Aorta (tissue), 5 donors: ENCODE measurements at places on chromosomes 12 and 14. TPM values are rescaled to one million over a fixed set of nuclear protein-coding genes. Genes with fewer than 3 reads are reported as not detected.

Gene TAS2R9
- total RNA-seq: not detected

- DNase-seq: no peak
Measured at GRCh38 chr12:116471544-116471943, 87.6 kb upstream of the MAP1LC3B2 start.

DNA sequence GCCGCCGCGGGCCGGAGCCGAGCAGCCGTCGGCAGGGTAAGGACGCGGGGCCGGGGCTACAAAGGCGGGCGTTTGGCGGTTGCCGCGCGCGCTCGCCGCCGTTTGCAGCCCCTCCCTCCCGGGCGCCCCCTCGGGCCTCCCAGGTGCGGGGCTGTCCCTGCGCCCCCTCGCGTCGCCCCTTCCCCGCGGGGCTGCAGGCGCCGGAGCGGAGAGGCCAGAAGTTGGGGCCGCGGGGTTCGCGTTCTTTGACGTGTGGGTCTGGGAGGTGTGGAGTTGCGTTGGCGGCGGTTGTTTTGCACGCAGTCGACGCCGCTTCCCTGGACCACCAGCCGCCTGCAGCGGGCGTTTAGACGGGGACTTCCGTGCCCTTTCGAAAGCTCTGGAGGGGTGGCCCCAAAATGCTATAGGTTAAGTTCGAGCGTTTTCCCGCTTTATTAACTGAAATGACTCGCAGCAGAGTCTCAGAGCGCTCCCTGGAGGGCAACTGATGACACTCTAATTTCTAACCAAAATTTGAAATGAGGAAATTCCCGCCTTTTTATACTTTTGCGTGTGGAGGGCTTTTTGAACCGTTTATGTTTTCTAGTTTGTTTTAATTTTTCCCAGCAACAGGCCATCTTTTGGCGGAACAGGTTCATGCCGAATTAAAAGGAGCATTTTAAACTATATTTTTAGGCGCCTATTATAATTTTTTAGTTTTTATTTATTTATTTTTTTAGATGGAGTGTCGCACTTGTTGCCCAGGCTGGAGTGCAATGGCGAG, 902 bp downstream of the TMPO start:
- DNase-seq: peak; percentile 82

Gene ASCL1
- total RNA-seq: not detected

DNA sequence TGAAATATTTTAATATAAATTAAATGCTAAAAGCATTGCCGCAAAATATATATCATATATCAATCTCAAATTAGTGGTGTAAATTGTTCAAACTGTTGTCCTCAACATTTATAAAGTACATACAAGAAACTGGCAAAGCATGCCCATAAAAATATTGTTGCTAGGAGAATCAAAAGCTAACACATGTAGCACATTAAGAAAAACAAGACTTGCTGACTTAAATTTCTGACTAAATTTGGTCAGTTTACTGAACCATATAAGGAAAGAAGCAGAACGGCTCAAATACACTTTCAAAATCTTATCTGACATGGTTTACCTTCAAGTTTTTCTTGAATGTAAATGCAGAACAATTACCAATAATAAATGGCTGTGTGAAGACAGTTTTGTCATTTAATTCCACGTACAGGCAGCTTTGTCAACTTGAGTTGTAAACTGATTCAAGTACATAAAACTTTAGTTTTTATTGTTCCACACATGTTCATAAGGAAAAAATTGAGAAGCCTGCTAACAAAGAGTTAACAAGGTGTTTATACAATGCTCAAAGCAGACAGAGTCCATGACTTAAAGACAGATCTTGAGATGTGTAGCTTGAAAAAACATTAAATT, 50.4 kb downstream of the PPP1R12A start:
- no peak for DNase-seq

DNA sequence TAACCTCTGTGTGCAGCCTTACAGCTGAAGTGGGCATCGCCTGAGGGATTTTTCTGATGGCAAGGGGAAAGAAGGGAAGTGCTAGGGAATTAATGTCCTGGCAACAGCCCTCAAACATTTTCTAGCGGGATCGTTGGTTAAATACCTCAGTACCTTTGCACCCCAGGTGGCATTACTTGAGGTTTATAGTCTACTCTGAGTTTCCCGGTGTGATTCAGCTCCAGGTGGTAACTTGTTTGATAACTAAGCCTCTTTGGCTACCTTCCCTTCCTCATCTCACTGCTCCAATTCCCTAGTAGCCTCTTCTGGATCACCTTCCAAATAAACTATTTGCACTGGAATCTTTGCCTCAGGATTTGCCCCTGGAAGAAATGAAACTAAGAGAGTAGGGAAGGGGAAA, 237.0 kb upstream of the SSTR1 start:
- DNase-seq: no peak

GRCh38 chr14:104342435-104343293, 204.3 kb downstream of the KIF26A start:
- peak; percentile 70 for DNase-seq

DNA sequence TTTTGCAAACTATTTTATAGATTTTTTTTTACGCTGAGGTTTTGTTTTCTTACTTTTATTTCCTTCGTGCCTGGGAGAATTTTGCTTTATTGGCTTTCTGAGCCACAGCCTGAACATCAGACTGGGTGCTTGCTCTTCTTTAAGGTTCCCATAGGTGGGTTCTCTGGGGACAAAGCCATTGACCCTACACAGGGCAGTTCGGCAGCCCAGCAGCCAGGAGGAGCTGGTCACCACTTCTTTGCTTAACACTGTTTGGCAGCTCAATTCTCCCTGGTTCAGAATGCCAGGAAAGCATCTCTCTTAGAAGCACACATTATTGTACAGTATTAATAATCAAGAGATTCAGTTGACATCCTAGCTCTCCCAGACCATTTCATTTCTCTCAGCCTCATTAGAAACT, 140.8 kb upstream of the NEDD1 start:
- DNase-seq: no peak

- DNase-seq: no peak
Measured at GRCh38 chr14:93879362-93879983, 47.7 kb upstream of the FAM181A start.

GRCh38 chr14:33692762-33693161, 258.1 kb downstream of the EGLN3 start:
- no peak for DNase-seq

Gene PUS7L
- 12.9 TPM for total RNA-seq

DNA sequence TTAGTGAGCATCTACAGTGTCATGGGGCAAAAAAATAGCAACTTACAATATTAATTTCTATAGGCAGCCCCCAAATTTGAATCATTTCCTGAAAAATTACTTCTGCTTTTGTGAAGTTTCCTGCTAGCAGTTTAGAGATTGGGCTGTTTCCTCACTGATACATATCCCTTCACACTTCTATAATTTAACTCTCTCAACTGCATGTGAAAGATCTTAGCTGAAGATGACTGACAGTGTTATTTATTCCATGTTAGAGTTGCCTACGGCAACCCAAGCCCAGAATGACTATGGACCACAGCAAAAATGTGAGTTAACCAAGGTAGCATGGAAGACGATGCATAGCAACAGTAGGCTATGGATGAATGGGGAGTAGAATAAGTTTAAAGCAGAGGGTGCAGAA, at the start of gene KLRG1:
Gene KLRG1 (plus strand): TSS at position 134 of the 400 bp plus-strand sequence. CDS start 90 bp downstream, at position 224.
- DNase-seq: no peak

- no peak for DNase-seq
Measured at GRCh38 chr12:77339610-77340009, 274.2 kb upstream of the E2F7 start.

DNA sequence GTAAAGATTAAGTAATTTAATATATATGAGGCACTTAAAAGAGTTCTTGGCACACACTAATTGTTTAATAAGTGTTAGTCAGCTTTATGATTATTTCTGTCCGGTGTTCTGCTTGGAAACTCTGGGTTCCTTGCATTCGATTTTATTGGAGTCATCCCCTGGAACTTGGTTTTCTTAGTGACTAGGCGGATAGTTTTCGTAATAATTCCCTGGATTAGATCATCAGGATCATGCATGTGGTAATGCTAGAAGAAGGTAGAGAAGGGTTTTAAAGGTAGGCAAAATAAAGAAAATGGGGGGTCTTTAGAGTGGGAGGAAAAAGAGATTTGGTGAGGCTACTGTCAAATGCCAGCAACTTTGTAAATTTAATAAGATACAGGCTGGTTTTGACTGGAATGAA, 88.4 kb downstream of the MYF5 start:
- no peak for DNase-seq

Gene HOXC13
- not detected for total RNA-seq

Gene CIROP
- not detected for total RNA-seq

GRCh38 chr12:47385653-47386052, 305.9 kb upstream of the AMIGO2 start:
- no peak for DNase-seq

DNA sequence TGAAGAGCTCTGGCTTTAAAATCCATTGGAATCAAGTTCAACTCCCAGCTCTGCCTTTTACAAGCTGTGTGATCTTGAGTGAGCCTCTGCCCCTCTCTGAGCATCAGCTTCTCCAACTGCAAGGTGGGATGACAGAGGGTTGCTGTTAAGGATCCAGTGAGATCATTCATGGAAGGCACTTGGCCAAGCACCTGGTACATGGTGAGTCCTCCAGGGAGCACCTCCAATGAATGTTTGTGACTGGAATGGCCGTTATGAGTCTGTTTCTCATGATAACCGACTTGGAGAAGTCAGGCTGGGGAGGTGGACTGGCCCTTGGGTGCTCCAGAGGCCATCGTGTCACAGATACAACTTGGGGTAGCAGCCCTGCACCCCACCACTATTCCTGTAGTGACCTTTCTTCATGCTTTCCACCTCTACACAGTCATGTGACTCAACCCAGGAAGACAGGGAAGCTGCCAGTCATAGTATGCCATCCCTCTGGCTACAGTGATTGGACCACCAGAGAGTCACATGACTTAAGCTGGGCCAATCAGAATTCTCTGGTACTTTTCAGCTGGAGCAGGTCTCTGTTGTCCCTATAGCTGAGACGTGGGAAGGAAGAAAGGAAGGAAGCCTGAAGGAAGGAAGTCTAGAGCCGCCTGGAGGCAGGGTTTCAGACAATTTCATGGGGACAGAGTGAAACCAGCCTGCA, 146.5 kb upstream of the MYL2 start:
- no peak for DNase-seq

DNA sequence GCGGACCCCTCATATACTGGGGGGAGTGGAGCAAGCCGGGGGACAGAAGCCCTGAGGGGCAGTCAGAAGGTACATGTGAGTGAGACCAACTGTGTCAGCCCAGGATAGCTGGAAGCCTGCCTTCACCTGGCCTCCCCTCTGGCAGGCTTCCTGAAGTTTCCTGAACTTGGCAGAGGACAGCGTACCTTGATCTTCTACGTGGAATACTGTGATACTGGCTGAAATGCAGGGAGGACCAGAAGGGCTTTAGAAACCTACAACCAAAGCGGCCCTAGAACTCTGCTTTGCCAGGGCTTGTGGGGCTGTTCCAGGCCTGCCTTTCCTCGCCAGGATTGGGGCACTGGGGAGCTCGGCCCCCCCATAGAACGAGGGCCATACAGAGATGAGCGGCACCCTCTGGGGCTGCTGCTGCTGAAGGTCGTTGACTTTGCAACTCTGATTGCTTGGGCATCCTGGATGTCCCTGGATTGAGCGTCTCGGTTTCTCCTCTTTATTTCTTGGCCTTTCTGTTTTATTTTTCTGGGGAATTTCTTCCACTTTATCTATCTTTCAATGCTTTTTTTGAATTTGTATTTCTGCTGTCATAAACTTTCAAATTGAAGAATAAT, 66.5 kb downstream of the SLC25A47 start:
- DNase-seq: no peak

Gene CD163
- total RNA-seq: 229 TPM

Gene NUDT14
- 29.9 TPM for total RNA-seq

Gene TAS2R20
- total RNA-seq: 4.8 TPM

GRCh38 chr12:83172441-83172840, 485.7 kb downstream of the TMTC2 start:
- no peak for DNase-seq

- DNase-seq: no peak
Measured at GRCh38 chr12:102009796-102010195, 52.0 kb downstream of the WASHC3 start.

- no peak for DNase-seq
Measured at GRCh38 chr12:131348231-131348630, 362.7 kb upstream of the SFSWAP start.

- no peak for DNase-seq
Measured at GRCh38 chr12:32549675-32550079, 129.4 kb upstream of the DNM1L start.

DNA sequence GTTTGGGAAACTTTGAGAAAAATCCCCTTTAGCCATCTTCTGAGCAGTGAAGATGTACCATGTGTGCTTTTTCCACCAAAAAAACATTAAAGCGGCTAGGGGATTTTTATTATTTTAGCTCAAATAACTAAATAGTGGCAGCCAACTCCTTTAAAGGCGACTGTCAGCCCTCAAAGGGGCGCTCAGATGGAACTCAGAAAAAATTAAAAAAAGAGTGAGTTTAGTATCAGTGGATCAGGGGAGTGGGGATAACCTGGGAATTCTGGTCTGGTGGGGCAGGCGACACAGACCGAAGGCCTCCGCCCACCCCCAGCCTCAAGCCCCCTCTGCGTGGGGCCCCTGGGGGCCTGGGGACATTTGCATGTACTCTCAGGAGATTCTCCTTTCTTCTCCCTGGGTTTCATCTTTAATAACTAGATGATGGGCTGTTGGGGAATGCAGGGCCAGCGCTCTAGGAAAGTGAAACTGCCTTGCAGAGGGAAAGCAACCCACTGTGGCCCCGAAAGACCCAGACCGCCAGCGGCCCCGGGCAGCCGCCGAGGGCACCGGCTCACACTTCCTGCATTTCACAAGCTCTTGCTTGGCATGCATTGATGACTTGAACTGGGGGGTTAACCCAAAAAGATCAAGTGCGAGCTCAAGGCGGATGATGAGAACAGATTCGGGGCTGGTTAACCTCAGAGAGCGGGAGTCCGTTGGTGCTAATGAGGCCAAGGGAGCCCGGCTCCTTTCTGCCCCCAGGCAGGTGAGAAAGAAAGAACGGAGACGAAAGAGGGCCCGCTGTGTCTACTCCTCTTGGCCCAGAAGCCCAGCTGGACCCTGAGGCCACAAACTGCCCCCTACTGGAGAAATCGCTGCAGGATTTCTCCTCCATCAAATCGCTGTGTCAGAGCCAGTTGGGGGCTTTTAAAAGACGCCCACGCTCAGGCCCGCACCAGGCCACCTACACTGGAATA, 7.3 kb upstream of the BATF start:
- DNase-seq: peak; percentile 80

GRCh38 chr12:120996133-120996746, 17.9 kb downstream of the HNF1A start:
- DNase-seq: no peak

DNA sequence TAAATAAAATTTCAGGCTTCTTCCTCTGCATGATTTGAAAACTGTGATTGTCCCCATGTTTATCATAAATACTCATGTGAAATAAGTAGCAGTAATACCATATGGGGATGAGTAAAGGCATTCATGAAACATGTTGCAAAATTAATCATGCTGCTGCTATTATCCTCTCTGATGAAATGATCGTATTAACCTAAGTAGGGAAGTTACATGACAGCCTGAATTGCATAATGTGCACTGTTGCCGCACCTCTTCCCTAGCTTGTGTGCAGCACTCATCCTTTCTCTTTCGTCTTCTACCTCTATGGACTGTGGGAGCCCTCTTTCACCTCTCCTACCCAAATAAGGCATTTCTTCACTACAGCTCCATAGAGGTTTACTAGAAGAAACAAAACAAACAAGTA, 367.6 kb downstream of the SOX5 start:
- no peak for DNase-seq

Gene MDP1
- 15.2 TPM for total RNA-seq
